HT1080 (cell line): ENCODE measurements at places on chromosomes 7 and 10. TPM values are rescaled to one million over a fixed set of nuclear protein-coding genes. Genes with fewer than 3 reads are reported as not detected.

ZNF736 gene
- total RNA-seq, result 2.1 and 3.5 TPM in 2 replicates

NUDT5 gene
- 139 and 144 TPM in 2 replicates for total RNA-seq

BTBD16 gene
- not detected in 2 replicates for total RNA-seq

PDIA4 gene
- 159 and 183 TPM in 2 replicates for total RNA-seq

SRPK2 gene
- total RNA-seq, result 28.2 and 32.0 TPM in 2 replicates

ACSM6 gene
- not detected in 2 replicates for total RNA-seq

MGAM2 gene
- 0.03 and 0.05 TPM in 2 replicates for total RNA-seq

SFTPD gene
- total RNA-seq, result not detected in 2 replicates
